ENCODE measurements at places on chromosomes 4 and X.

GRCh38 chr4:176616151-176616550 is 176.6 kb downstream of the VEGFC start:
- DNase-seq, result no peak

DNA sequence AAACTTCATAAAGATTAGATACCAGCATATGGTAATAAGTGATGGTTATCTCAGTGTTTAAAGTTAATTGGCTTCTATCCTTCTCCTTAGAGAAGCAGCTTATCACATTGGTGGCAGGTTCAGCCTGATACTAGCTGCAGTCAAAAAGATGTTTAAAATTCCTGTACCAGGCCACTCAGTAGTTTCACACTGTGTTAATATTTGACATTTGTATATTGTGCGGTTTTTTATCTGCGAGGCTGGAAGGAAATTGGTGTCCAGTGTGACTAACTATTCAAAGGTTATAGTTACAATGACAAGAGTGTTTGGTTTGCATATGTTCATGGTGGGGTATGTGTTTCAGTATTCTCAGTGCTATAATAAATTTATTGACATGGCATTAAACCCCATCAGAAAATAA is 27.5 kb upstream of the TBC1D8B start:
- DNase-seq, result peak; percentile 46

DNA sequence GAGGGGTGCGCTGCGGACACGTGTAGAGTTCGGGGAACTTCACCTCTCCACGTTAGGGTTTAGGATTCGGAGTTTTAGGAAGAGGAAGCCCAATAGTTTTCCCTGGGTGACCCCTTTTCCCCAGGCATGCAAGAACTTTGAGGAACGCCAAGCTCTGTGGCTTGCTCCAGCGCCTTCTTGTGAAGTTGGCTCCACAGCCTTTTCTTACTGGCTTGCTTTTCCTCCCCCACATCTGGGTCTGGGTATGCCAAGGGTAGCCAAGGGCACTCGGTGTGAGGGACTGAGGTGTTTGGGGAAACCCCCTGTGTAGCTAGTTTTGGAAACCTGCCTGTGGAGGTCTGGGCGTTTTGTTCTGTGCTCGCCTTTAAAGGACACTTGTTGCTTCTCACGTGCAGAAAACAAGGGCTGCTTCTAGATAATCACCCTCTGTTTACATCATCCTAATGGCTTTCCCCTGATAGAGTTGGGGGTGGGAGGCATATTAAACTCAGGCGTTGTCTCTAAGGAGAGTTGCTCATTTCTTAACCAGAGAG is 746 bp downstream of the EDNRA start:
- DNase-seq, result no peak

DNA sequence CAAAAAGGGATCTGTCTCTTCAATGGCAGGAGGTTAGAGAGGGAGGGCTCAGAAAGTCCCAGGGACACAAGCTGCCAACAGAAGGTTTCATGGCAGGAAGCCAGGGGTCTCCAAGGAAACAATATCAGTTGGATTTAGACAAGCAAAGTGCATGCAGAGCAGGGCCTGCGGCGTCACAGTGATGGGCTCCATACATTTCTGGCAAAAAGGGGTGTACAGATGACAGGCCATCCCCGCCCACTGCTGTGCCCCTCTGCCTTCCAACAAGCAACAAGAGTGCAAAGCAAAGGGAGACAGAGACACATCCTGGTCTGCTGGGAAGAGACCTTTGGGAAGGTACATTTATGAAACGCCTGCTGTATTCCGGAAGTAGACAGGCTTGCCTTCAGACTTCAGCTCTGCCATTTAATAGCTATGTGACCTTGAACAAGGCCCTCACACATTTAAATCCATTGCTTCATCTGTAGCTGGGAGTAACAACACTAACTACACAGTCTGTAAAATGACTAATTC is 121.2 kb downstream of the AFAP1 start:
- no peak for DNase-seq

GRCh38 chr4:2795893-2796848 is 3.3 kb downstream of the SH3BP2 start:
- peak; percentile 35 for DNase-seq
